ENCODE measurements at places on chromosomes 2 and 18. TPM values are rescaled to one million over a fixed set of nuclear protein-coding genes. Genes with fewer than 3 reads are reported as not detected.

The EPAS1 gene
- 171 TPM for total RNA-seq

The TYW5 gene
- 7.5 TPM for total RNA-seq

The SMYD1 gene
- total RNA-seq, result 4.2 TPM

The OXER1 gene
- 1.3 TPM for total RNA-seq

The ICA1L gene
- 9.6 TPM for total RNA-seq

The RAD51AP2 gene
- total RNA-seq, result not detected

The TRIM43 gene
- not detected for total RNA-seq

The AOX1 gene
- 54.0 TPM for total RNA-seq

The MAP4K3 gene
- 39.6 TPM for total RNA-seq

The CACNB4 gene
- total RNA-seq, result 1.7 TPM

The ANKRD36C gene
- total RNA-seq, result 10.9 TPM

The HOXD3 gene
- total RNA-seq, result 0.86 TPM

The DAW1 gene
- total RNA-seq, result 0.26 TPM

The POU3F3 gene
- total RNA-seq, result not detected

- peaks cover 79% of the 10 kb centered on the region for H3K36me3 ChIP-seq
- no peak for DNase-seq
- H3K27me3 ChIP-seq, result no peaks in the 10 kb centered on the region
- H3K4me3 ChIP-seq, result no peak overlapping the region
- no peaks in the 10 kb centered on the region for H3K4me1 ChIP-seq
- H3K27ac ChIP-seq, result no peak overlapping the region
Measured at GRCh38 chr2:159753797-159754196, 41.5 kb downstream of the MARCHF7 start.

- H3K36me3 ChIP-seq, result no peaks in the 10 kb centered on the region
- H3K27me3 ChIP-seq, result no peaks in the 10 kb centered on the region
- no peaks in the 10 kb centered on the region for H3K4me1 ChIP-seq
- H3K27ac ChIP-seq, result no peak overlapping the region
- no peak for DNase-seq
Measured at GRCh38 chr18:2302628-2303516, 268.4 kb downstream of the METTL4 start.

GRCh38 chr2:11977766-11978524 is 231.5 kb downstream of the LPIN1 start:
- H3K4me3 ChIP-seq, result no peak overlapping the region
- H3K36me3 ChIP-seq, result no peaks in the 10 kb centered on the region
- H3K4me1 ChIP-seq, result no peaks in the 10 kb centered on the region
- H3K27me3 ChIP-seq, result no peaks in the 10 kb centered on the region
- DNase-seq, result peak; percentile 70

DNA sequence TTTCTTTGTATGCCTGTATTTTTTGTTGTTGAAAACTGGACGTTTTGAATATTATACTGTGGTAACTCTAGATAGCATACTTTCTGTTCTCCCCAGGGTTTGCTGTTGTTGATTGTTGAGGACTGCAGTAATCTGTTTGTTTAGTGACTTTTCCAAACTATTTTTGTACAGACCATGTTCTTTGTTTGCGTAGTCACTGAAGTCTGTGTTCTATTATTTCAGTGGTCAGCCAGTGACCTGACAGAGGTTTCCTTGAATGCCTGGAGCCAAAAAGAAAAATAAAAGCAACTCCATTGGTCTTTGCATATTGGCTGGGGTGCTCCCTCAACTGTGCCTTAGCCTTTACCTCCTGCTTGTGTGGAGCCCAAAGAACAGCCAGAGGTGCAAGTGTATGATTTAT is 42.7 kb upstream of the PHLPP1 start:
- H3K27me3 ChIP-seq, result no peaks in the 10 kb centered on the region
- no peak overlapping the region for H3K4me3 ChIP-seq
- no peak for DNase-seq
- H3K4me1 ChIP-seq, result no peaks in the 10 kb centered on the region
- H3K36me3 ChIP-seq, result no peaks in the 10 kb centered on the region

DNA sequence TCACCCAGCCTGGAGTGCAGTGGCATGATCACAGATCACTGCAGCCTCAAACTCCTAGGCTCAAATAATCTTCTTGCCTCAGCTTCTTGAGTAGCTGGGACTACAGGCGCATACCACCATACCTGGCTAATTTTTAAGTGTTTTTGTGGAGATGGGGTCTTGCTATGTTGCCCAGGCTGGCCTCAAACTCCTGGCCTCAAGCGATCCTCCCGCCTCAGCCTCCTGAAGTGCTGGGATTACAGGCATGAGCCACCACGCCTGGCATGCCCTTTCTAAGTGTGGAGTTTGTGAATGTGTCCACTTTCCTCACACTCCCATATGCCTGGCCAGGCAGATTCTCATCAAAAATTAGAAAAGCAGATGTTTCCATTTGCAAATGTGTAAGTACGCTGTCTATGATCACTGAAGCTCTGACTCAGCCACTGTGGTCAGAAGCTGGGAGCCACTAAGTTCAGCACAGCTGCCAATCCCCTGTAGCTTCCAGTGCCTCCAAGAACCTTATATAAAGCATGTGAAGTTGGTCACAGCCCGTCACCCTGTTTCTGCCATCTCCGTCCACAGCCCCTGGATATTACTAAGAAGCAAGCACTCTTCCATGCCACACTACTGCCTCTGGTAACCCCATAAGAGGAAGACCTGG is 155.4 kb downstream of the FAM210A start:
- peaks cover 12% of the 10 kb centered on the region for H3K4me1 ChIP-seq
- H3K36me3 ChIP-seq, result no peaks in the 10 kb centered on the region
- no peak overlapping the region for H3K27ac ChIP-seq
- H3K27me3 ChIP-seq, result no peaks in the 10 kb centered on the region

DNA sequence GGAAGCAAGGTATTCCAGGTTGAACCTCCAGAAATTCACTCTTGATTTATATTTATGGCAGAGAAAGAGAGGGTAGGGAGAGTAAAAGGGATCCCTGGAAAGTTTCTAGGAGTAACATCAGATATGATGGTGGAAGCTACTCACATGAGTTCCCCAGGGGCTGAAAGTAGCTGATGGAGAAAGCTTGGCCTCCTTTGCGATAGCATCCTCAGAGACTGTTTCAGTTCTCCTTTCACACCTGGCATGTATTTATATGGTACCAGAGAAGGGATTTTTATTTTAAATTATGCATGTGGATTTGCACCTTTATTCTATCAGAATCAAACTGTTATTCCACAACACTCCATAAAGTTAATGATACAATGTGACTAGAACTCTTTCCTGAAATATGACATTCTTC is 126.3 kb upstream of the OSR1 start:
- no peaks in the 10 kb centered on the region for H3K4me1 ChIP-seq
- no peak for DNase-seq
- no peak overlapping the region for H3K27ac ChIP-seq
- no peak overlapping the region for H3K4me3 ChIP-seq

GRCh38 chr2:98985905-98986666 is 50.1 kb upstream of the CRACDL start:
- DNase-seq, result no peak
- H3K4me3 ChIP-seq, result no peak overlapping the region
- H3K27me3 ChIP-seq, result no peaks in the 10 kb centered on the region
- H3K27ac ChIP-seq, result no peak overlapping the region

GRCh38 chr2:37849911-37850310 is 75.2 kb upstream of the RMDN2 start:
- peaks cover 15% of the 10 kb centered on the region for H3K4me1 ChIP-seq
- DNase-seq, result no peak
- H3K4me3 ChIP-seq, result no peak overlapping the region
- H3K36me3 ChIP-seq, result no peaks in the 10 kb centered on the region
- peak overlapping the region; percentile 93 for H3K27ac ChIP-seq
- H3K27me3 ChIP-seq, result no peaks in the 10 kb centered on the region

DNA sequence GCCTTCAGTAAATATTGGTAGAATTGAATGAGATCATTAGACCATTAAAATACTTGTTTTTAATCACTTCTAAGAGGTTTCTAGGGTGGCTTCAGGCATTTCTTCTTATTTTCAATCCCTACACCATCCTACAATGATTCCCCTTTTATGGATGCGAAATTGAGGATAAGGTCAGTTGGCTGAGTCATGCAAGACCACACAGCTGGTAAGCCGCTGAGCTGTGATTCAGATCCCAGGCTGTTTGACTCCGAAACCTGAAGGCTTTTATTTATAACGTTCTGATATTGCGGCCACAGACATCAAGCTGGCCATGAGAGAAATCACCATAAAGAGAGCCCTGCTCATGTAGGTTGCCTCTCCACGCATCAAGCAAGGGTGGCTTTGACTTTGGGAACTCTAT is 133.4 kb downstream of the VAPA start:
- no peaks in the 10 kb centered on the region for H3K27me3 ChIP-seq
- H3K36me3 ChIP-seq, result no peaks in the 10 kb centered on the region
- H3K4me3 ChIP-seq, result no peak overlapping the region
- H3K27ac ChIP-seq, result no peak overlapping the region
- no peak for DNase-seq
- H3K4me1 ChIP-seq, result peaks cover 37% of the 10 kb centered on the region

- no peak overlapping the region for H3K27ac ChIP-seq
- no peak overlapping the region for H3K4me3 ChIP-seq
- DNase-seq, result no peak
- H3K36me3 ChIP-seq, result no peaks in the 10 kb centered on the region
- H3K27me3 ChIP-seq, result no peaks in the 10 kb centered on the region
- H3K4me1 ChIP-seq, result peaks cover 20% of the 10 kb centered on the region
Measured at GRCh38 chr2:172282944-172283343, 144.4 kb upstream of the ITGA6 start.

DNA sequence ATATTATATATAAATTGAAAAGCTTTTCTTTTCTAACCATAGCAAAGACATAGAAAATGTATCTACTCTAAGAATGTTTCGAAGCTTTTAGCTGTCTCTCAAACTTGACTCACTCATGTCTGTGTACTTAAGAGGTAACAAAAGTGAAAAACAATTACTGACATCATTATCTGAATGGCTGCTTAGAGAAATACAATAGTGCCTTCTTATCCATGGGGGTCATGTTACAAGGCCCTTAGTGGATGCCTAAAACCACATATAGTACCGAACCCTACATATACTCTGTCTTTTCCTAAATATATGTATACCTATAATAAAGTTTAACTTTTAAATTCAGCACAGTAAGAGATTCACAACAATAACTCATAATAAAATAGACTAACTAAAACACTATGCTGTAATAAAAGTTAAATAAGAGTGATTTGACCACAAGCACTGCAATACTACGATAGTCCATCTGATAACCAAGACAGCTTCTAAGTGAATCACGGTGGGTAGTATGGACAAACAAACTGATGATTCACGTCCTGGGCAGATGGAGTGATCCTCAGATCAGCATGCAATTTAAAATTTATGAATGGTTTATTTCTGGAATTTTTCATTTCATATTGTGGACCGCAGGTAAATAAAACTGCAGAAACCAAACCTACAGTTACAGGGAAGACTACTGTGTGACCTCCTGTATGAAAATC is 246.2 kb downstream of the XIRP2 start:
- no peaks in the 10 kb centered on the region for H3K27me3 ChIP-seq
- no peak for DNase-seq
- no peak overlapping the region for H3K4me3 ChIP-seq
- H3K27ac ChIP-seq, result no peak overlapping the region
- no peaks in the 10 kb centered on the region for H3K36me3 ChIP-seq

GRCh38 chr2:64492821-64493220 is 31.3 kb upstream of the AFTPH start:
- DNase-seq, result no peak
- H3K27me3 ChIP-seq, result no peaks in the 10 kb centered on the region
- H3K27ac ChIP-seq, result no peak overlapping the region
- peaks cover 6% of the 10 kb centered on the region for H3K4me1 ChIP-seq
- no peak overlapping the region for H3K4me3 ChIP-seq

DNA sequence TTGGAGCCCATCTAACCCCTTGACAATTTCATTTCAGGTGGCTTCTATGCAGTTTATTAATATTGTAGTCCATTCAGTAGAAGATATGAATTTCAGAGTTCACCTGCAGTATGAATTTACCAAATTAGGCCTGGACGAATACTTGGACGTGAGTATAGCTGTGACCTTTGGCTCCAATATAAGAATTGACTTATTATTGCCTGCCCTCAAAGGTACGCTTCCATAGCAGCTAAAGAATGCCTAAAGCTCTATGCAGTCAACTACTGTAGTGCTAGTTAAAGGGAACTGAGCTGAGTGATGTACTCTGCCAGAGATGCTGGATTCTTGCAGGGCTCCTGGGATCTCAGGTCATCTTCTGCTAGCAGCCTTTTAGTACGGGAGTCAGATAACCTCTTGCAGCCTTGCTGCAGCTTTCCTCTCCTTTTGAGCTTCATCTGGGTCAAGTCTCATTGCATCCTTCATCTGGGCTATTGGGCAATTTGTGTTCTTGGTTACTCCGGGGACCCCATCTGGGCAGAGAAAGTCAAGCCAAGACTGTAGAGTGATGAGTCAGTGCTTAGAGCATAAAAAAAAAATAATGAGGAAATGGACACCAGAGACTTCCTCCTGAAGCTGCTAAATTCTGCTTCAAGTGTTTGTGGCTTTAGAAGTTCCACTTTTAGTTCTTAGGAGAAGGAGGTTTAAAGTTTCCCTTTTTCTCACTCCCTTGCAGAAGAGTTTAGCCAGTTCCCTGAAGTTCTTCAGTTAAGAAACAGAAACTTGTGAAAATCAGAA is 105.6 kb downstream of the PRPF40A start:
- H3K4me3 ChIP-seq, result no peak overlapping the region
- peaks cover 2% of the 10 kb centered on the region for H3K36me3 ChIP-seq
- no peak for DNase-seq
- H3K27ac ChIP-seq, result peak overlapping the region; percentile 49

GRCh38 chr2:709138-709765 is 32.0 kb upstream of the TMEM18 start:
- no peak overlapping the region for H3K4me3 ChIP-seq
- no peaks in the 10 kb centered on the region for H3K4me1 ChIP-seq

- no peak overlapping the region for H3K4me3 ChIP-seq
- peaks cover 63% of the 10 kb centered on the region for H3K4me1 ChIP-seq
- no peak for DNase-seq
- no peaks in the 10 kb centered on the region for H3K36me3 ChIP-seq
- no peaks in the 10 kb centered on the region for H3K27me3 ChIP-seq
Measured at GRCh38 chr2:108612514-108613183, 78.4 kb downstream of the LIMS1 start.

DNA sequence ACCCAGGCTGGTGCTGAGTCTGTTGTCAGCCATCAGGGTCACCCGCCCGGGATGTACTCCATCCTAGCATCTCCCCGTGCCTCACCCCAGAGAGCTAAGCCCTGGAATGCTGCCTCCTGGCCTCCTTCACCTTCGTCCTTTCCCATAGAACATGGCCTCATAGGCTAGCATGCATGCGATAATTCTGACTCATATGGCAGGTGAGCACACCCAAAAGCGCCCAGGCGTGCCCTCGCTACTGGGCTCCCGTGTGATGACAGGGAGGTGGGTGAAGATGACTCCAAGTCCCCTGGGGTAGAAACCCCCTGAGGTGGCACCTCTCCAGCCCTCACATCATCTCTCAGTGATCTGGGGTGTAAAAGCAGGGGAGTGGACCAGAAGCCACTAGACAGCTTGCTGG is 7.3 kb downstream of the SPR start:
- H3K4me3 ChIP-seq, result no peak overlapping the region
- peaks cover 9% of the 10 kb centered on the region for H3K36me3 ChIP-seq
- peaks cover 18% of the 10 kb centered on the region for H3K4me1 ChIP-seq

DNA sequence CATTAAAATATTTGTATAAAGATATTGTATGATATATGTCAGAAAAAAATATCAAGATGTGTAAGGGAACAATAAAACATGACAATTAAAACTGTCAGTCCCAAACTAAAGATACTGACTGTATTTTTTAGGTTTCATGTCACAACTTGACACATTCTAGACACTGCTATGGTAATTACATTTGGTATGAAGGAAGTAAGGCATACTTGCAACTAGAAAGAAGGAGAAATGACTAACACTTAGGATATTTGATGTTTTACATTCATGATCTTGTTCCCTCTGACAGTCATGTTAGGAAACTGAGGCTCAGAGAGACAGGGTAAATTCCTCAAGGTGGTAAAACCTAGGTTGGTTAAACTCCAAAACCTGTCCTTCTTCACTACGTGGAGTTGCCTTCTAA is 68.3 kb downstream of the TMEFF2 start:
- no peak for DNase-seq
- H3K27ac ChIP-seq, result no peak overlapping the region
- peaks cover 60% of the 10 kb centered on the region for H3K4me1 ChIP-seq
- H3K36me3 ChIP-seq, result no peaks in the 10 kb centered on the region

Measured in esophagus muscularis mucosa (tissue), 4 donors.